ENCODE measurements at places on chromosomes 11 and 22.

DNA sequence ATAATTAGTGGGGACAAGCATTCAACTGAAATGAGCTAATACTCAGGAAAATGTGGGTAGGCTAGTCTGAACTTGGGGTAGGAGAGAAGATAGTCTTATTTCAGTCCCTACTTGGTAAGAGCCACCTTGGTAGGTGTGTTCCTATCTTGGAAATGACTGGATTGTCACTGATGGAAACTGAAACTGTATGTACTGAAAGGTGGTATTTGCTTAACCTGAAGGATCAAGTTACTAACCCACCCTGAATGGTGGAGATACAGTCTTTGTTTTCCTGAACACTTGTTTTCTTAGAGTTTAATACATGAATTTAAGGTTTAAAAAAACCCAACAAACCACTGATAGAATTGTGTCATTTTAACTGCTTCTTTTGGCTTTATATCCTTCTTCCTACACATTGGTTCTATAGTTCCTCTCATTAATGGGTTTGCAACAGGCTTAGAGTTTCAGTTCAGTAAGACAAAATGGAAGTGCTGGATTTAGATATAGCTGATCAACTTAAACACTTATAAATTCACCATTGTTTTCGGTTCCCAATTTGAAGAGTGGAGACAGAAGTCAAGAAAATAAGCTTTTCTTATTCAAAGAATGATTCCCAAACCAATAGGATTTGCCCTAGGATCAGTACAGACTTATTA lies 4.2 kb downstream of the FAR1 start:
- DNase-seq = no peak

- DNase-seq = no peak
Measured at GRCh38 chr22:23457380-23457985, 122.6 kb downstream of the IGLL1 start.

DNA sequence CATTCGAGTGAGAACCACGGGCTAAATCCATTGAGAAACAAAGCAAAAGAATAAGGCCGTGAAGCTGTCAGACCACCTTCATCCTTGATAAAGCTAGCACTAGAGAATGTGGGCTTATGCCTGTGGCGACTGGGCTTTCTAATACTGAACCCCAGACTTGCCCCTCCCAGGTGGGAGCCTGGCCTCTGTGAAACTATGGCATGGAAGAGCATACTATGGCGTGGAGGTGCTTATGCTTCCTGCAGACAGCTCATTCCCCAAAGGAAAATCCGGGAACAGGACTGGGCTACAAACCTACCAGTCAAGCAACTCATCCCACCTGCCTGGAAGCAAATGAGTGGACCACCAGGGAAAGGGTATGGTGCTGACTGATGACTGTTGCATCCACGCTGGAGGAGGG lies 92.4 kb downstream of the ZC3H12C start:
- no peak for DNase-seq

- DNase-seq = no peak
Measured at GRCh38 chr11:48005831-48006270, 25.5 kb downstream of the PTPRJ start.

GRCh38 chr11:101987370-101987769 lies 59.9 kb upstream of the CFAP300 start:
- DNase-seq = no peak

DNA sequence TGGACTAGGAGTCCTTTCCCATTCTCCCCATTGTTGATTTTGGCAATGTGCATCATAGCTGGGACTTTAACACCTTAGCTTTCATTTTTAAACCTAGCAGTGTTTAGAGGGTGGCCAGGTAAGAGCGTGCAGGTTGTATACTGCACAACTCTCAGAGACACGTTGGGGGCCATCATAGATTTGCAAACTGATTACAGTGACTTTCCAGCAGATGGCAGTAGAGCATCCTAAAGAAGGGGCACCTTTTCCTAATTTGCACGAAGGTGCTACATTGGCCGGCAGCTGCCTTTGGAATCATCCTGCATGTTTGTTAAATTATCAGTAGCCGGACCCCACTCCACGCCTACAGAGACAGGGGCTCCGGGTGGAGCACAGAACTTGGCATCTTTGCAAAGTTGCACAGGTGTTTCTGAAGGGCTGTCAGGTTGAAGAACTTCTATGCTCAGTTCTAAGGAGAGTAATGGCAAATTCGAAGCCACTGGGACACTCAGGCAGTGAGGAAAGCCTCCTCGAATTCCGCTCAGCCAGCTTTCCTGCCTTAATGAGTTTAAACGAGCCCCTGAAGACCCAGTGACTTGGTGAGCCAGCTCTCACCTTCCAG lies 7.7 kb downstream of the LHFPL7 start:
- DNase-seq = no peak

DNA sequence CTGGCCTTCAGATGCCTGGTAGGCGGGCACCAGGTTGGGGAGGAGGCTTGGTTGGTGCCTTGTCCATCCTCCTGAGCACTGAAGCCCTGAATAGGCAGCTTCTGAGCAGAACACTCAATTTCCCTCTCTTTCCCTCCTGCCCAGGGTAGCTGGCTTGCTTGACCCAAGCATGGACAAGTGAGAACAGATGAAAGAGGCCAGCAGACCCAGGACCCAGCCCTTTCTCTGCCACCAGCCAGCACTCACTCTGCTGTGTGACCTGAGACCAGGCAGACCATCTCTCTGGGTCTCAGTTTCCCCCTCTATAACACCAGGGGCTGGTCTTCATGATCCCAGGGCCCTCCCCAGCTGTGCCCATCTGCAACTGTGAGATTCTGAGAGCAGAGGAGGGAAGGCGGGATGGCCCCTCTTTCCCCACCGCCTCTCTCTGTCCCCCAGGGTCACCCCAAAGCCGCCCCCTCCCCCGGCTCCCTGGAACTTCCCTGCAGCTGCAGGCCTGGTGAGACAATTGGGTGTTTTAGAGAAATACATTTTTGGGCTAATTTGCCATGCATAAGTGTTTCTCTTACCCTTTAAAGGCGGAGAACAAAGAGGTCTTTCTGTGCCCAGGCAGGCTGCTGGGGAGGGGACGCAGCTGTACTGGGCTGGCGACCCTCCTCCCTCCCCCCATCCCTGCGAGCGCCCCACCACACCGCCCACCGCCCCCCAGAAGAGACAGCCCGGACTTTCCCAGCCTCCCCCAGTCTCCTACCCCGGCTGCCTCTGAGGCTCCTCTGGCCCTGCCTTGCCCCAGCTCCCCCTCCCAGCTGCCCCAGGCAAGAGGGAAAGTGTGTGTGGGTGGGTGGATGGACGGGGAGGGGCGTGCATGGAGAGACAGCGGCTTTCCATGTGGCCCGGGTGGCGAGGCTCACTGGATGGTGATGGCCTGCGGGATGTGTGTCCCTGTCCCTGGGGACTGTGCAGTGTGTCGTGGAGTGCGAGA lies 30.8 kb upstream of the PICK1 start:
- no peak for DNase-seq

DNA sequence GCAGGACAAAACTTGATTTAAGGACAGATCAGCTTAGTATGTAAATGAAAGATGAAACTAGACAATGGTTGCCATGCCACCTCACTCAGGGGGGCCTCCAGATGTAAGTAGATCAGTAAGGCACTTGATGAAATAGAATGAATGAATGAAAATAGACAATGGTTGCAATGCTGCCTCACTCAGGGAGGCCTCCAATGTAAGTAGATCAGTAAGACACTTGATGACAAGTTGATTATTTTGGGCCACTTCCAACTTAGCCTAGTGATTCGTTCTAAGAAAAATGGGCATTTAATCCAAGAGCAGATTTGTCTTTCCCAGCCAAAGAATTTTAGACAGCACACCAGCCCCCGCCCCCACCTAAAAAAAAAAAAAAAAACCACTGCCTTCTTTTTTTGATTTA lies 19.2 kb upstream of the SLC5A12 start:
- no peak for DNase-seq

DNA sequence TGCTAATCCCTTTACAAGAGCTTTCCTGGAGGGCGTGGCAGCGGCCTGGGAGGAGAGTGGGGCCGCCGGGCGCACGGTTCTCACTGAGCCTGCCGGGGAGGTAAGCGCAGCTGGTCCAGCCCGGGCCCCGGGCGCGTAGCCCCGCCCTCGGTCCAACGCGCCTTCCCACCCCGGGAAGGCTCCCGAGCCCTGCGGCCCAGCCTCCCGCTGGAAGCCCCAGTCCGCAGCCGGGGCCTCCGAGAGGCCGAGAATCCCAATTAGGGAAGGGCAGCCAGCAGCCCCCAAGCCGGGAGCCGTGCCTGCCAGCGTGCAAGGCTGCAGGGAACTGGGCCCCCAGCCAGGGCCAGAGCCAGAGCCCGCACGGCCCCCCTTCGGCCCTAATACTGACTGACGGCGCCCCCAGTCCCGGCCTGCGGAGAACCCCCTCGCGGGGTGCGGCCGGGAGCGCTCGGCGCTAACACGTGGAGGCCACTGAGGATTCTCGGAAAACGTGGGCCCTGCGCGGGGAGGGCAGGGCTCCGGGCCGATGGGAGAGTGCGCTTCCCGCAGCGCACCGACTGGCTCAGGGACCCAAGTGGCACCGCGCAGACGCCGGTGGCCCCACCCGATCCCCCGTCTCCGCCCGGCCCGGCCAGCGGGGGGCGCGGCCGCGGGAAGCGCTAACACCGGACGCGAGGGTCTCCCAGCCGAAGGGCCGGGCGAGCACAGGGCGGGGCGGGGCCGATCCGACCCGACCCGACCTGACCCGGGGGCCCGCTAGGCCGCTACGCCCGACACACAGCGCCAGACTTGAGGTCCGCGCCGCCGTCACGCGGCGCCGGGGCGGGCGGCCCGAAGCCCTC lies 5.7 kb downstream of the ZFTA start:
- DNase-seq = no peak

DNA sequence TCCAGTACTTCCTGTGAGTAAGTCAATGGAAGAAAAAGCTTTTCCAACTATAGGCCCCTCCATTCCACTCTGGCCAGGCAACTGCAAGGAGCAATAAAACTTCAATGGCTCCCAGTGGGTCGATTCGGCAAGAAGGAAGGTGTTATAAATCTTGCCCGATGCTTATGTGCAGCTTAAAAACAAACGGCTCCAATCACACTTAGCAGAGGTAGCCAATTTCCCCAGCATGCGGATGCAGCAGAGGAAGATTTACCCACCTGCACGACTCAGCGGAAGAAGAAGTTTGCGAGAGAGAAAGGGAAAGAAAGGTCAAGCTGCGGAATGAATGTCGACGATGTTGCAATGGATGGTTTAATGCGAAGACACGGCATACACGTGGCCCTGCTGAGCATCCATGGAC lies 141.5 kb downstream of the OPCML start:
- no peak for DNase-seq

- no peak for DNase-seq
Measured at GRCh38 chr11:112265659-112266409, 5.2 kb upstream of the PLET1 start.

DNA sequence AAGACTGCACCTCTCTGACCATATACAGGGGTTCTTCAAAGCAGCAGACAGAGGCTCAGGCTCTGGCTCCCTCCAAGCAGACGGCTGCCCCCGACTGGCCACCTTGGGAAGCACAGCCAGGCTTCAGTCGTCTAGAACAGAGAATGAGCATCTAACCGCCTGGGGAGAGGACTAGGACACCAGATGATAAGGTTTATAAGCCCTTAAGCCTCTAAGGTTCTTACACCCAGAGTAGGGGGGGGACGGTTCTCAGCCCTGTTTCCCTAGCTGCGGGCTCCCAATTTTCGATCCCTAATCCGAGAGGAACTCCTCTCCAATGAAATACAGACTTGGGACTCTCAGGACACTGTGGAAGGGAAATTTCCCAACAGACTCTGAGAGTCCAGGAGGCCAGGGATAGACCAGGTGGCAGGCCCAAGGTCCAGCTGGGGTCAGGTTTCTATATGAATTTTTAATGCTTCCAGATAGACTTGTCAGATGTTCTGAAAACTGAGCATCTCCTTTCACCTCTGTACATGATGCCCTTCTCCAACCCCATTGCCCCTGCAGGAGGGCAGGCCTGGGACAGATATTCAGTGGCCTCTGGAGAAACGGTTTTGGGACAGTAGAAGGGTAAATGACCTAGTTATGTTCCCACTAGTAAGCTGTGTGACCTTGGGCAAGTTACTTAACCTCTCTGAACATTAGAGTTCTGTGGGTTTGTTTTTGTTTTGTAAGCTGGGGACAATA lies 20.2 kb downstream of the RTN4RL2 start:
- no peak for DNase-seq

DNA sequence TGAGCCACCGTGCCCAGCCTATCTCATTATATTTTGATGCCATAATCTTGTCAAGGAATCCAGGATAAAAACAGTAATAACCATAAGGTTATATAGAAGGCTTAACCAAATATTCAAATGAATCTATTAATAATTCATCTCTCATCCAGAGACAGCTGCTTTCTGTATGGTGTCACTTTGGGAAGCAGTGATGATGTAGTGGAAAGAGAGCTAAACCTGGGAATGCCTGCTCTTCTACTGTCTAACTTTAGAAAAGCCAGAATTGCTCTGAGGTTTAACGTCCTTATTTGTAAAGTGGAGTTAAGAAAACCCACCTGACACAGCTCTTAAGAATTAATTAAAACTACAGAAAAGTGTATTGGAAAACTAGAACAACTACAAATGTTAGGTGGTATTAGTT lies 29.3 kb upstream of the OR10D3 start:
- no peak for DNase-seq
